ENCODE measurements at places on chromosomes 12 and 14. TPM values are rescaled to one million over a fixed set of nuclear protein-coding genes. Genes with fewer than 3 reads are reported as not detected.

MGP gene
- 14.5 TPM for total RNA-seq

DNA sequence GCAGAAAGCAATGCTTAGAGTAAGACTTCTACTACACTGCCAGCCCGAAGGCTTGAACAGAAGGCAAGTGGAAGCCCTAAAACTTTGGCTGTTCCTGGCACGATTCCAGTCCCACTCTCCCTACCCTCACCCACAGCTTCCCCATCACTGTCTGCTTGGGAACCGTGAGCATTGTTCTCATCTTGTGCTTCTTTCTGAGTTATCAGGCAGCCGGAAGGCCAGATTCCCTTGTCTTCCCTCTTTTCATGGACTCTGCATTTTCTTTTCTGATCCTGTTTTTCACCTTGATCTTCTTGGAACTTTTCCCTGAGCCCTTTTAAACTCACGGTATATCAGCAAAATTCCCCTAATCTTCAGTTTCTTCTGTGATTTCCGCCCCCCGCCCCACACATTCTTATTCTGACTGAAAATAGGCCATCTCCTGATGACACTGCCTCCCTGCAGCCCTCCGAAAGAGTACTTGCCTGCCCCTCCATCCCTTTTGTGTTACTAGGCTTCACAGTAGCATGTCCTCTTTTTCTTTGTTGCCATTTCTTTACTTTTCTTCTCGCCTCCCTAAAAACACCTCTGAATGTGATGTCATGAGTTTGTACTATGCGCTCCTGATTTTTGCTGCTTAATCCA, 29.9 kb downstream of the RCOR1 start:
- no peak for DNase-seq

CIROP gene
- 0.05 TPM for total RNA-seq

GLIPR1 gene
- total RNA-seq = 28.3 TPM

- DNase-seq = no peak
Observed at GRCh38 chr14:42011221-42011620, 404.5 kb downstream of the LRFN5 start.

PTPRQ gene
- 0.05 TPM for total RNA-seq

OR4E2 gene
- 0.09 TPM for total RNA-seq

DNA sequence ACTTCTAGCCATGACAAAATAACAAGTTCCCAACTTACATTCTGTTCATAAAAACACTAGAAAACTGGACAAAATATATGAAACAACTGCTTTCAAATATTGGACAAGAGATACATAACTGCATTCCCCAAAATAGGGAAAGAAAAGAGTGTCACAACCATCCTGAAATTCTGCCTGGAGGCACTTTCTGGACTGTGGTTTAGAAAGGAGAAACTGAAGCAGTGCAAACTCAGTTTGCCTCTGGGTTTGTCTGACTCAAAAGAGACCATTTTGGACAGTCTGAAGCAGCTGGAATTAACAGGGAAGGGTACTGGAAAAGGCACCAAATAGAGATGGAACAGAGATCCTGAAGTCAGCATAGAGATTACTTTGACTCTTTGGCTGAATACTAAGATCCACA, 11.3 kb upstream of the SYT1 start:
- DNase-seq = no peak

GRCh38 chr14:33704481-33704880, 246.4 kb downstream of the EGLN3 start:
- DNase-seq = no peak

ERO1A gene
- 17.5 TPM for total RNA-seq

GRCh38 chr12:92551853-92552397, 150.9 kb upstream of the PLEKHG7 start:
- DNase-seq = no peak

PHETA1 gene
- total RNA-seq = 1.3 TPM

SGPP1 gene
- 12.6 TPM for total RNA-seq

GRCh38 chr14:52029881-52030280, 39.0 kb downstream of the NID2 start:
- DNase-seq = no peak

- DNase-seq = no peak
Observed at GRCh38 chr12:54654926-54655325, 6.8 kb upstream of the DCD start.

TROAP gene
- 22.1 TPM for total RNA-seq

SPX gene
- 10.7 TPM for total RNA-seq

- DNase-seq = no peak
Observed at GRCh38 chr12:58419905-58420304, 478.5 kb downstream of the ATP23 start.

DNA sequence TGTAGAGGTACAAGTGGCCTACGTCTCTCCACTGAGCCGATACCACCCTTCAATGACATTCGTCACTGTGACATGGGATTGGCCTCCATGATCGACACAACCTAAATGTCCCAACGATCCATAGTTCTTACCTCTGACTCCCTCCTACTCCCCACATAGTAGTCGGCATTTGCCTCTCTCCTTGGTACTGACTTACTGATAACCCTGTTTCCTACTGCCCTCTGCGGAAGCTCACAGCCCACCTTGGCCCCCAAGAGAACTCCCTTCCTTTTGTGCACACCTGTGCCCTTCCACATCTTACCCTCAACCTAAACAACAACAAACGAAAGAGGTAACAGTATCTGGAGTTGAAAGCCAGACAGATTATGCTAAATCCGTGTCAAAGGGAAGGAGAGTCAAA, 23.9 kb downstream of the VSX2 start:
- no peak for DNase-seq

PAX9 gene
- 21.5 TPM for total RNA-seq

DNA sequence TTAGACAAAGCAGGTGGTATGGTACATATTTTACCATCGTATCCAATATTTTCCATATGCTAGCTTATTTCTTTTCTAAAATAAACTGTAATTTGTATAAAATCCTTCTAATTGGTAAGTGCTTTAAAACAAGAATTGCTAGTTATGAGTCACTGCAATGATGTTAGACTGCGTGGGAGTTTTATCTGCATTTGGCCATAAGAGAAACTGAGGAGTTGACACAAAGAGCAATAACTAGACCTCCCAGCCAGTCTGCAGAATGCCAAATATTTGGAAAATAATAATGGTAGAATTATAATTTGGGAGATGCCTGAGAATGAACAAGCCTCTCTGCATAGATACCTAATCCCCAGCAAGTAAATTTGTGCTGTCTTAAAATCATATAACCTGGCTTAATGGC, 61.7 kb upstream of the PTPRR start:
- DNase-seq = no peak

NPAS3 gene
- total RNA-seq = 1.2 TPM

GRCh38 chr12:71152851-71153250, 4.9 kb downstream of the TSPAN8 start:
- no peak for DNase-seq

GRCh38 chr12:100553936-100554335, 19.5 kb upstream of the GAS2L3 start:
- no peak for DNase-seq

- no peak for DNase-seq
Observed at GRCh38 chr12:88437226-88437625, 143.0 kb downstream of the KITLG start.

GRCh38 chr14:52111583-52111982, 42.7 kb upstream of the NID2 start:
- no peak for DNase-seq

- peak; percentile 60 for DNase-seq
Observed at GRCh38 chr14:58298477-58299400, at the start of gene ARID4A. TSS of gene ARID4A (plus strand) at chr14:58298555. CDS start at chr14:58299855, 1,300 bp downstream.

DNA sequence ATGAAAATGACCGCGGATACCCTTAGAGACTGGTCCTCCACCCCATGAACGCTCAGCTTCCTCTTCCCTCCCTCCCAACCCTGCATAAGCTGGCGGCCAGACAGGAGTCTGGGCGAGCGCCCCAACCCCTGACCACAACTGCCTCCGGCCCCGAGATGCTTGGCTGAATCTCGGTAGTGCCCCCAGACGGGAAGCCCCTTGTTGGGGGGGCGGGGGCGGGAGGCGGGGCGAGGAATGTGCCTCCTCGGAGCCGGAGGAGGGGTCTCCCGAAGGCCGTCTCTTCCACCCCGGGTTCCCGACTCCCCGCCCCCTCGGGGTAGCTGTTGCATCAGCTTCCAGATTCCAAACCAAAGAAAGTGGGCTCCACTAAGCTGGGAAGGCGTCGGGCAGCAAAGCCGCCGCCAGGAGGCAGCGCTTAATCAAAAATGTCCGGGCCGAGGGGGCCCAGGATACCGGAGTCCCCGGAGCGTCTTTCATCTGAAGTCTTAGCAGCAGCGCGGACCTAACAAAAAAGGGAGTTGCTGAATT, 7.1 kb upstream of the MRPL52 start:
- DNase-seq = peak; percentile 71

TPPP2 gene
- not detected for total RNA-seq

DNA sequence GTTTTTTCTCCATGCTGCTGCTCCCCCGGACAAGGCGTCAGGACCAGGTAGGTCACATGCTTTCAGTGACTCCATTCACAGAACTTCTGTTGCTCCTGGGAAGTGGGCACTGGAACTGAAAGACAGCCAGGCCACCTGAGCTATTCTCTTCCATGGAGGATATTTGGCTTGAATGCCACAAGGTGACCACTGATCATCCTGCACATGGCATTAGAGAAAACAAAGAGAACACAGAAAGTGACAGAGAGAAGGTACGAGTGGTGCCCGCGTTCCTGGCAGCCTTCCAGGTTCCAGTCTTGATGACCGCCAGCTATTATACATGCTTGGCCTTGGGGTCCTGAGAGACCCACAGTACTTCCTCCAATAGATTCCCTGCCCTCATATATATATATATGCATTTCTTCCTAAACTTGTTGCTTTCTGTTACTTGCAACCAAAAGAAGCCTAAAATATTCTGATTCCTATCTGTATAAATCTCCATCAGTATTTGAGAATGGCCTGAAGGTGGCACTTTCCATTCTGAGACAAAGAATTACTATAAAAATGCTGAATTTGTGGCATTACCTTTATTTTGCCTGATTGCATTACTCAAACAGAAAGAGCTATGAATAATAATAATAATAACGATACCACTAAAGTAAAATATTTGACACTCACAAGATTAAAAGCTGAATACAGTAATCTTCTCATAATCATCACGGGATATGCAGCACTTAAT, 174.9 kb downstream of the FOXN3 start:
- DNase-seq = no peak

DNA sequence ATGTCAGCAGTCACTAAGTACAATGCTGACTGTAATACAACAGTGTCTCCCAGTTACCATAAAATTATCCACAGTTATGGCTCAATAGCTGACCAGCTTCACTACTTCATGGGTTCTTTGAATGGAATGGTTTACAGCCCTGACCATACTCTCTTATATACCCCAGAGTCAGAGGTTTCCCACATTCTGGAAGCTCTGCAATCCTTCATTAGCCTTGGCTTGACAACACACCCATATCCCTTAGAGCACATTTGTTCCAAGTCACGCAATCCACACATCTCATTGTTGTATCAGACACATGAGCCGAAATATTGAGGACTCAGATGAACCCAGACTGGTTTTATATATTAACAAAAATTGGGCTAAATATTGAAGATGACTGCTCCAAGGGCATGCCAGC, 209.4 kb upstream of the PLXNC1 start:
- no peak for DNase-seq

BMP4 gene
- 0.99 TPM for total RNA-seq

DNA sequence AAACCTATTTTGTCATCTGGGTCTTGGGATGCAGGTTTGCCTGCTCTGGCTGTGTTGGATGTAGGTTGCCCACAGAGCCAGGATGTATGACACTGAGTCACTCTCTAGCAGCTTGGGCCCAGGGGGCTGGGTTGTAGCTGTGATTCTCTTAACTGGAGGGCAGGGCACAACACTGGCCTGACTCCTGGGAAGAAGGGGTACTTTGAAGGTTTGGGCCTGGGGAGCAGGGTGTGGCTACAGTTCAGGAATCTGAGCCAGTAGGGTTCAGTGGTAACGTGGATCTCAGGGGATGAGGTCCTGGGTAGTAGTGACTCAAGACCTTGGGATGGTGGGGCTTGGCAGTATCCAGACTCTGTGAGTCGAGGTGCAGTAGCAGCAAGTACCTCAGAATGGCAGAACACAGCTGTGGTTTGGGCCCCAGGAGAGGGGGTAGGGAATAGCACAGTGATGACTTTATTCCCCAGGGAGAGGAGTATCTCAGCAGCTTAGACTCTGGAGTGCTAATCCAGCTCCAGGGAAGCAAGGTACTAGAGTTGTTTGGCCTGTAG, 25.7 kb downstream of the TBC1D15 start:
- no peak for DNase-seq

DNA sequence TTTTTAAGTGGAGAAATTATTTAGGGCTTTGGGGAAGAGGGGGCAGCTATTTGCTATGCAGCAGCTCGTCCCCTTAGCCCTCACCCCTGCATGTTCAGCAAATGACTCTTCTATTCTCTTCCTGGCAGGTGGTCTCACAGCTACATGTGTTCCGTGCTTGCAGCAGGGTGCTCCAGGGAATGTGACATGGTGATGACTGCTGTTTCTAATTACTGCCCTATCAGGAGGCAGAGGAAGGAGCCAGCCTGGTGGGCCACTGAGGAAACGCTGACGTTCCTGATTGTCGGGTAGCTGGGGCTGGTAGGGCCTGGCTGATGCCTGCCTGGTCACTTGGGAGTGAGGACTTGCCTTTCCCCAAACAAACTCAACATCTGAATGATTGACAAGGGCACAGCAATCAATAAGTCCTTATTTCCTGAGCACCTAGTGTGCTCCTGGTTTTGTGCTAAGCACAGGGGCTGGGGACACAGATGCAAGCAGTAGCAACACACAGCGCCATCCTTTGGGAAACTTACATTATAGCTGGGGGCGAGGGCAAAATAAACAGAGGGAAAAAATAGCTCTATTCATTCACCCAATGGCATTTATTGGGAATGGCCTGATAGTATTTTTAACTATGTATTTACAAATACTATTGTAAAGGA, 377.8 kb downstream of the FUT8 start:
- no peak for DNase-seq

- no peak for DNase-seq
Observed at GRCh38 chr12:67137256-67137655, 131.9 kb upstream of the CAND1 start.

DNA sequence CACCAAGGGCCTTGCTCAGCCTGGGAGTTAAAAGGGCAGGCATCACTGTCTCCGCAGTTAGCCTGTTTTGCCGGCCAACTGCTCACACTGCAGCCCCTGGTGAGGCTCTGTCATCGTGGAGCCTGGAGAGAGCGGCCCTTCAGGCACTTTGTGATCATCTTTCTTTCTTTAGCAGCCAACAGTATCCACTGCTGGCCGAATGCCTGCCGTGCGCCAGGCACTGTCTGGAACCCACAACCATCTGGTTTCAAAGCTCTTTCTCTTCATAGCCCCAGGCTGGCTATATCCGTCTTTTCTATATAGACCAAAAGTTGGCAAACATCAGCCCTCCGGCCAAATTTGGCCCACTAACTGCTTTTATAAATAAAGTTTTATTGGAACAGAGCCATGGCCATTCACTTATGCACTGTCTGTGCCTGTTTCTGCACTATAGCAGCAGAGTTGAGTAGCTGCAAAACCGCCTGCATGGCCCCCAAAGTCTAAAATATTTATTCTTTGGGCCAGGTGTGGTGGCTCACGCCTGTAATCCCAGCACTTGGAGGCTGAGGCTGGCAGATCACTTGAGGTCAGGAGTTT, 29.5 kb downstream of the SLC8B1 start:
- DNase-seq = no peak

Data from thymus (tissue), 14 donors.